ENCODE measurements at places on chromosomes 1 and 21. TPM values are rescaled to one million over a fixed set of nuclear protein-coding genes. Genes with fewer than 3 reads are reported as not detected.

DNA sequence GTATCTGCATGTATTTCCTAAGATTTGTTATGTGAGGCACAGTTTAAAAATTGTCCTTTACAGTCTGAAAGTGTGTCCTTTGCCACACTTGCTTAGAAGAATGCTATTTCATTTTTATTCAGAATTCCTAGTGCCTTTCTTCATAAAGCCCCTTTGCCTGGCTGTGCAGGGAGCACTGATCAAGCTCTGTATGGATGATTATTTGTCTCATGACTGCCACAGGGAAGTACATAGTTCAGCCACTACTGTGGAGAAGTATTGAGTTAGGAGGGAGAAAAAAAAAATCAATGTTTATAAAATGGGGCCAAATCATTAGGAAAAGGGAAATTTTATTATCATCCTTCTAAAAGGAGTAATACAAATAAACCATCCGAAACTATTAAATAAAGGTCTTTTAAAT lies 51.4 kb downstream of the LHX4 start:
- H3K4me3 ChIP-seq = no peak overlapping the region
- peaks cover 1% of the 10 kb centered on the region for H3K4me1 ChIP-seq
- no peak for DNase-seq
- H3K27ac ChIP-seq = no peak overlapping the region
- no peaks in the 10 kb centered on the region for H3K27me3 ChIP-seq

DNA sequence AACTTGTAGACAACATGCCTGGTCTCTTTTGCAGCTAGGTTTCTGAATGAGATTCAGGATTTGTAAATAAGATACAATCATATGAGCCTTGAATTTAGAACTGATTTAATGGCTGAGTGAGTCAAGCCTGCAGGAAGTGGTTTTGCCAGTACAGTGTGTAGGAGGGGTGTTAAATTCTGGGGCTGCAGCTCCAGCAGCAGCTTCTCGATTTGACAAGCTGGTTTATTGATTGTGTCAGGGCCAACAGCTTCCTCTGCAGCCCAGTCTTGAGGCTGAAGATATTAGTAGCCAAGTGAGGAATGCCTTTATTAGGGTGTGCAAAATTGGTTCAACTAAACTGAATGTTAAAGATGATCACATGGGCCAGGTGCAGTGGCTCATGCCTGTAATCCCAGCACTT lies 11.5 kb upstream of the PLA2G5 start:
- H3K27me3 ChIP-seq = peaks cover 16% of the 10 kb centered on the region
- no peaks in the 10 kb centered on the region for H3K36me3 ChIP-seq
- no peak overlapping the region for H3K4me3 ChIP-seq
- H3K4me1 ChIP-seq = no peaks in the 10 kb centered on the region

DNA sequence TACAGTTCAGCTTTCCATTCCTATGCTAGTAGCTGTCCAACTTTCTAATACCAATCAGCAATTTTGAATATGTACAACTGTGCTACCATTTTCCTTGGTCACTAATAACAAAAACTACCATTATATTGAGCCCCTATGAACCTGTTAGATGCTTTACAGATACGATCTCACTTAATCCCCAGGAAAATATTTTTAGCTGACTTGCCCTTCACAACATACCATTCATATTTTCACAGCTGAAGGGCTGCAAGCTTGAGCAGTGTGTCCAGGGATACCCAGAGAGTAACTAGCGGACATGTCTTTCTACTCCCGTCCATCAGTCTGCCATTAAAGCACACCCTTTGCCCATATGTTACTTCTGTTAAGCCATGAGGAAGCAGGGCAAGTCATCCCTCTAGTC lies 140.5 kb downstream of the SPATA46 start:
- no peak overlapping the region for H3K27ac ChIP-seq
- H3K27me3 ChIP-seq = peaks cover 5% of the 10 kb centered on the region
- peaks cover 3% of the 10 kb centered on the region for H3K4me1 ChIP-seq
- no peak for DNase-seq
- no peak overlapping the region for H3K4me3 ChIP-seq

DNA sequence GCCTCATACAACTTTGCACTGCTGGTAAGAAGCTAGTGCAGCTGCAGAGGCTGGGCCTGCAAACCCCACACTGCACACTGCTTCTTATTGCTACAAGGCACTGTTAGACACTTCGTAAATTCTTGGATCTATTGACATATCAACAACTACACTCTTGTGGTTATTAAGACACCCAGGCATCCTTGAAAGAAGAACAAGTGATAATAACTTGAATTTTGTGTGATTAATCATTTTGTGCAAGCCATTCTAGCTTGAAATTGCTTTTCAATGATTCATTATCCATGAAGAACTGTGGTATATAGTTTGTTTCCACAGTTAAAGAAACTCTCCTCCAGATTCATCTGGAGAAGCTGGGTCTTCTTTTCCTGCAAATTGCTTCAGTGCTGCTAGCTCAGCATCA lies 33.7 kb upstream of the IFI44L start:
- H3K36me3 ChIP-seq = no peaks in the 10 kb centered on the region
- peaks cover 3% of the 10 kb centered on the region for H3K4me1 ChIP-seq
- H3K4me3 ChIP-seq = no peak overlapping the region
- H3K27me3 ChIP-seq = no peaks in the 10 kb centered on the region

DNA sequence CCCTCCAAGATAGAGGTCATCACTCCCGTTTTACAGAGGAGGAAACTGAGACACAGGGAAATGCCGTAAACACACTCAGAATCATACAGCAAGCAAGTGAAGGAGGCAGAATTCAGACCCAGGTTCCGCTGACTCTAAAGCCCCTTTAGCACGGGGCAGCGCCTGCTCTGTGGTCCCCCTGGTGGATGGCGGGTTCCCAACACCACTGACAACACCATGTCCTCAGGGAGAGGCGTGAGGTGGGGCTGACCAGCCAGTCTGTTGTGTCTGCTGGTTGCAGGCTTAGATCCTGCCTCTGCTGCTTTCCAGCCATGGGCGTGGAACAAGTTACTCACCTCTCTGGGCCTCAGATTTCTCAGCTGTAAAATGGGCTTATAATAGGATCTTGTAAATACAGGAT lies 617.3 kb downstream of the MATN1 start:
- peaks cover 50% of the 10 kb centered on the region for H3K27me3 ChIP-seq
- H3K27ac ChIP-seq = no peak overlapping the region
- H3K4me1 ChIP-seq = no peaks in the 10 kb centered on the region

GRCh38 chr21:42721341-42721824 lies 68.0 kb downstream of the PDE9A start:
- no peaks in the 10 kb centered on the region for H3K27me3 ChIP-seq
- H3K27ac ChIP-seq = no peak overlapping the region
- DNase-seq = no peak
- H3K36me3 ChIP-seq = peaks cover 25% of the 10 kb centered on the region
- no peak overlapping the region for H3K4me3 ChIP-seq
- peaks cover 22% of the 10 kb centered on the region for H3K4me1 ChIP-seq

The CPT2 gene
- 21.9 TPM for total RNA-seq

The LRRC38 gene
- total RNA-seq = not detected

The NMNAT1 gene
- total RNA-seq = 11.0 TPM

Data from progenitor cell of endocrine pancreas (in vitro differentiated cells).